ENCODE measurements at places on chromosomes 5 and 9.

DNA sequence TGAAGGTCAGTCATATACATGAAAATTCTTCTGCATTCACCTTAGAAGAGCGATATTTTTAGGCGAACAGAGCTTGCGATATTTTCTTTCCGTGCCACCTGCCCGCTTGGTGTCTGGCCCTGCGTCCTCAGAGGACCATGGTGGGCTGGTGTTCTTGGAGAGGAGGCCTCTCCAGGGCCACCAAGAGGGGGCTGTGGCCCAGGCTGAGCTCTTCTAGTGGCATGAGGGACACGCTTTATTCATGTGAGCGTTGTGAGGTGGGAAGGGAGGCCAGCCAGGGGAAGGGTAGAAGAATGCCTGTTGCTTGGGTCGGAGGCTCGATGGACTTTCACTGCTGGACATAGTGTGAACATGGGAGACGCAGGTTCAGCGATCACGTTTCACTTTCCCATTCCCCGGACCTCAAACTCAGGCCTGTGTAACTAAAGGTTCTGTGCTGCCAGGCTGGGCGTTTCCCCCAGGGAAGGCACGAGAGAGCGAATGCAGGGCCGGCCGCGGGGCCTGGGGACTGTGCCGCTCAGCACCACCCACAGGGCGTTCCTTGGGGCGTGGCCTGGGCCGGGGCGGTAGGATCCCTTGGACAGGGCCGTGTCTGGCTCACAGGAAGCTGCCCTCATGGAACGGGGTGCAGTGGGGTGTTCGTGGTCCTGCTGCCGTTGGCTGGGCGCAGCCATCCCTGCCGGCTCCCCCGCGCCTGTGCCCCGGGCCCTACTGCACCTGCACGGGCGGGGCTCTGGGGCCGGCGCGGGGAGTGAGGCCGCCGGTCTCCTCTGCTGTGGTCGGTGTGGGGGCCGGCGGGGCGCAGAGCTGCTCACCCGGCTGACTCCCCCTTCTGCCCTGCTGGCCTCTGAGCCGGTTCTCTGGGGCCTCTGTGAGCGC lies 40.7 kb upstream of the CLPTM1L start:
- peak; percentile 92 for DNase-seq

DNA sequence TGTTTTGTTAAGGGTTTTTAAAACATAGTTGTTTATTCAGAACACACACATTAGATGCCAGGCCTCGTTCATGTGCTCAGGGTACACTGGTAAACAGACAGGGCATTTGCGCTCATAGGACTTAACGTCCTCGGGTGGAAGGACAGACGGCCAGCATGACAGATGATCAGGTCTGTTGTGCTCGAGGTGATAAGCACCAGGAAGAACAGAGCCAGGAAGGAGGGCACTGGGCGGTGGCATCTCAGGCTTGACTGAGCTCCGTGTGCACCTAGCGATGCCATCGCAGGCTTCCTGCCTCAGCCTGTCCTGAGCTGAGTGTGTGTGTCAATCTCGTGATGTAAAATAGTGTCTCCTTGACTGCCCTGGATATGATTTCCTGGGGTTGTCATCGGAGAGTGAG lies 96.5 kb downstream of the EHMT1 start:
- no peak for DNase-seq

DNA sequence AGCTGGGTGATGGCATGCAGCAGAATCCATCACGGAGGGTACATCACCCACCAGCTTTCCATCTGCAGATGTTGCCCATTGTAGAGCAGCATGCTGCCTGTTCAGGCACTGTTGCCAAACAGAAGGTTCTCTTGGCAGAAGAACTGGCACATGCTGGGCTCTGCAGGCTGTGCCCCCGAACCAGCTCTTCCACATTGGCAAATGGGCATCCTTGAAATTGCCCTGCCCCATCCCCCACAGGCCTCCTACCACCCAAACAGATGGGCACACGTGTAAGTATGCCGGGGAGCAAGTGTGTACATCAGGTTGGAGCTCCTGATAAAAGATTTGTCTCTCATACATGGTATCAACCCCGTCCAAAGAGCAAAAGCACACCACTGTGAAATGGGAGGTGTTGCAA lies 220.3 kb upstream of the TAS2R1 start:
- DNase-seq = no peak

- DNase-seq = peak; percentile 30
Measured at GRCh38 chr9:113631137-113631765, 167.7 kb downstream of the RGS3 start.

GRCh38 chr9:79061752-79062616 lies 509.8 kb upstream of the TLE4 start:
- no peak for DNase-seq

DNA sequence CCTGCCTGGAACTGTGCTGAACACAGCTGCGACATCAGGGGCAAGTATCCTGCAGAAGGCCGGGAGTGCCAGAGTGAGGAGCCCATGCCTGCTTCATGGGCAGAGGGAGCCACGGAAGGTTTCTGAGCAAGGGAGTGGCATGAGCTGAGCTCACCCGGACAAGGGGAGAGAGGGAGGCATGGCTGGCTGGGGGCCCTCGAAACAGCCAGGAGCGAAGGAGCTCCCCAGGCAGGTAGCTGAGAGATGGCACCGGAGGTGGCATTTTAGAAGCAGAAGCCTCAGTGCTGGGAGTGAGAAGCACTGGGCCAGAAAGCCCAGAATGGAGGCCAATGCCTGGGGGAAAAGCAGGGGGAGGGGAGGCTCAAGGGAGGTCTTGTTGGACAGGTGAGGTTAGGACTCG lies 56.9 kb upstream of the SARDH start:
- DNase-seq = no peak

GRCh38 chr5:174355208-174355612 lies 309.7 kb downstream of the NSG2 start:
- DNase-seq = no peak

DNA sequence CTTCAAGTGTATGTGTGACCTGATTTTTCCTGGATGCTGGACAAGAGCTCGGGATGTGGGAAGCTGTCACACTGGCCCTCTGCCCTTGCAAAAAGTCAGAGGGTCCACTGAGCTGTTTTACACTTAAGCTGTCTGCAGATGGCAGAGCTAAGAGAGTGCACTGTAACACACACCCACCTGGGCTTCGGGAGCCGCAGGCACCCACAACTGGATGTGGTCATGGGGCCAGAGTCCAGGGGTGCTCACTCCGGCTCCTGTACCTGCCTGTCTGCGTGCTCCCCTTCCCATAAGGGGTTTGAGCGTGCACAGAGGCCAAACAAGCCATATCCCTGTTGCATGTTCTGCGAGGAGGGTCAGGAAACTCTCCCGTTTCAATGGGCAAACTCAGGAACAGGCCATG lies 82.5 kb downstream of the LRRC70 start:
- no peak for DNase-seq

DNA sequence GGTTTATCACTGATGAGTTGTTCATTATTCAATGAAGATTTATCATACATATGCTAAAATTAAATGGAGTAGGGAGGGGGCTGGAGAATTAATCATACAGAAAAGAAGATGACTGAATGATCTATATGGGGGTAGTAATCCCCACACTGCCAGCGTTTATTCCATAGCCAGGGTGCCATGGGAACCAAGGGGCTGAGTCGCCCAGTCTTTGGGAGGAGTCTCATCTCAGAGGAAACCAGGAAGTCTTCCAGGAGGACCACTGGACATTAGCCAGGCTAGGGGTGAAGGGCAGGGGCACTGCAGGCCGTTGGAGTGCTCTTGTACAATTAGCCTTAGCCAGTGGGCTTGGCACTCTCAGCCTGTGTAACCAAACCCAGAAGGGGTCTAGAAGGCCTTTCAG lies 226.5 kb downstream of the ARL15 start:
- DNase-seq = no peak

DNA sequence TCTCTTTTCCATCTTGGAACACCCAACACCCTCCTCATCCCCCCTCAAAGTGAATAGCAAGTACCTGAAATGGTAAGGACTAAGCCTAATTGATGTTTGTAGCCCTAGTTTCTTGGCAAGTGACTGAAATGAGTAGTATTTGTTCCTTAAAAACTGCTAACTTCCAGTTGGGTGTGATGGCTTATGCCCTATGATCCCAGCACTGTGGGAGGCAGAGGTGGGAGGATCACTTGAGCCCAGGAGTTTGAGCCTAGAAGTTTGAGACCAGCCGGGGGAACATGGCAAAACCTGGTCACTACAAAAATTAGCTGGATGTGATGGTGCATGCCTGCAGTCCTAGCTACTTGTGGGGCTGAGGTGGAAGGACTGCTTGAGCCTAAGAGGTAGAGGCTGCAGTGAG lies 44.1 kb downstream of the ZFR start:
- DNase-seq = no peak

GRCh38 chr5:147565524-147565923 lies 55.7 kb upstream of the DPYSL3 start:
- DNase-seq = no peak

- no peak for DNase-seq
Measured at GRCh38 chr5:135999406-136000139, 29.2 kb upstream of the TGFBI start.

GRCh38 chr9:128579194-128579593 lies 26.8 kb downstream of the SPTAN1 start:
- DNase-seq = no peak

DNA sequence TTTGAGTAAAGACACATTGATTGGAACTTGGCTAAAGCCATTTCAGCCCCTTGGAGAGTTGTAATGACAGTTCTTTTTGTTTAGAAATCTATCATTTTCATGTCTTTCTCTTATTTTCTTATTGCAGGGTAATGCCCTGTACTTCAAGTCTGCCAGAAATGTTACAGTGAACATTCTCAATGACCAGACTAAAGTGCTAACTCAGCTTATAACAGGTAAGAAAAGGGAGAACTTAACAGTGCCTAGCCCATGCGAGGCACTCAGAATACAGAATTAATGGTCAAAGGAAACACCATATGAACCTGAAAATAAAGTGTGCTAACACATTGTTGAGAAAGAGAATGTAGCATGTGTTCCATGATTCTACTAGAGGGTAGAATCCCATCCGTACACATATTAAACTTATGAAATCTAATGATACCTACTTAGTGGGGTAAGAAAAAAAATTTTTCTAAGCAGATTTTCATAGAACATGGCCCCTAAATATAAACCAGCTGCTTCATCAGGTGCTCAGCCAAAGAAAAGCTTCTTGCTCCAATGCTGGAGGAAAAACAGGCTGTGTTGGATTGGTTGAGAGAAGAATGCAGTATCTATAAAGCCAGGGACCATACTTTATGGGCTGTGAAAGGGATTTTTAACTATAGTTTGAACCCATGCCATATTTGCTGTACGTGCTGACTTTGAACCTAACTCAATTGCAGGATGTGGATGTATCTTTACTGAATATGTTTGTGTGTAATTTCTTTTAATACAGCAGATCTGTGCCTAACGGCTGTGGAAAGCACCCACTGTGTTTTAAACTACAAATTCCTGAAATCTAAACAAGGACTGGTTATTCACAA lies 260.8 kb upstream of the PPP1R2B start:
- no peak for DNase-seq

DNA sequence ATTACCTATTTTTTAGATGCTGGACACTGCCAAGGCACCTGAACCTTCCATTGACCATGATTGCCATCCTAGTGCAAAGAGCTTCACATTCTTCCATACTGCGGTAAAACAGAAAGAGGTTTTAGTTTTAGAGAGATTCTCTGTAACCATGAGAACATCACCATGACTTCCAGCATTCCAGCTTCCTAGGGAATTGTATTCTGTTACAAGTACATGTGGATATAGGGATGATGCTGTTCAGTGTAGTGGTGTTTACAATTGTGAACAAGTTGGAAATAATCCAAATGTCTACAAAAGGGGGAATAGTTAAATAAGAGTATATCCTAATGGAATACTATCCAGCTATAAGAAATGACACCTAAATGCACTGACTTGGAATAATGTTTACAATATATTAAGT lies 22.4 kb downstream of the NIPSNAP3B start:
- no peak for DNase-seq

GRCh38 chr5:112419164-112419985 lies at the start of gene EPB41L4A:
Gene EPB41L4A (minus strand): TSS chr5:112419277. CDS start chr5:112419039, 238 bp downstream.
- no peak for DNase-seq

All from chondrocyte (in vitro differentiated cells).